ENCODE measurements at places on chromosomes 12 and 14. TPM values are rescaled to one million over a fixed set of nuclear protein-coding genes. Genes with fewer than 3 reads are reported as not detected.

Gene NPAS3
- 4.2 TPM for total RNA-seq

Gene WIF1
- total RNA-seq: not detected

Gene JPH4
- total RNA-seq: not detected

GRCh38 chr12:103012884-103013283, 55.4 kb downstream of the ASCL1 start:
- DNase-seq: no peak

- DNase-seq: no peak
Observed at GRCh38 chr12:55925870-55926737, 1.6 kb downstream of the PYM1 start.

GRCh38 chr12:87518481-87518880, 510.7 kb downstream of the C12orf50 start:
- DNase-seq: no peak

GRCh38 chr14:53190938-53191337, 37.8 kb upstream of the DDHD1 start:
- DNase-seq: no peak

DNA sequence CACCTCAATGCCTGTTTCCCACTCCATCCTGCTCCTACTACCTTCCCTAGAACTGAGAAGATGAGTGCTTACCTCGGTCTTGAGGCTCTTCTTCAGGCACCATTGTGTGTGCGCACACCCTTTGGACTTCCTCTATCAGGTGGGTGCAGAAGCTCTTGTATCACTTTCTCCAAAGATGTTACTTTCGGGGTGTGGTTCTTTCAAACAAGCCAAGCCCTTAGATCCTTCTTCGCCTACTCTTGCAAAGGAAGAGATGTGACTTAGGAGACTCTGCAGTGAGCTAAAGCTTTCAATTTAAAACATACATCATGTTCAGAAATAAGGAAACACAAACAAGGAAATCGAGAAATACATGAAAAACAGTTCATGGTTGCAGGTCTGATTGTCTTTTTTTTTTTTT, at the start of gene CLEC4C:
TSS of gene CLEC4C (minus strand) at position 130 of the 400 bp plus-strand sequence. CDS start at position 103, 27 bp downstream.
- DNase-seq: no peak

DNA sequence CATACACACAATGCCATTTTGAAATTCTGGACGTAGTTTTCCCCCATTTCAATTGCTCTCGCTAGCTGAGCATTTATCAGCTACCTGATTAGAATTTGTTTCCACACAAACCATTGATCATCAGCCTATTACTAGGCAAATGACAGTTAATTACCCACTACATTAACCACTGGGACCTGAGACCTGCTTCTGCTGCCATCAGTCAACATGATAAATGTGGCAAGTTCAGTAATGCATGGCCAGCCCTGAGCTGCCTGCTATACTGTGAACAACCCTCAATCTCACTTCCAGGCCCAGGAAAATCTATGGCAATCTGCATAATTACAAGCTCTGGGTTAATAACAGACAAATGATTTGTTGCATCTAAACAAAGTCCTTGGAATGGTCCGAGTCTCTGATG, 43.5 kb downstream of the LMO3 start:
- no peak for DNase-seq
